ENCODE measurements at places on chromosomes 4 and X.

- no peak for DNase-seq
These were observed at the start of gene HMX1 for GRCh38 chr4:8871417-8872401. Gene HMX1 (minus strand): TSS chr4:8871839. CDS start chr4:8871614, 225 bp downstream.

DNA sequence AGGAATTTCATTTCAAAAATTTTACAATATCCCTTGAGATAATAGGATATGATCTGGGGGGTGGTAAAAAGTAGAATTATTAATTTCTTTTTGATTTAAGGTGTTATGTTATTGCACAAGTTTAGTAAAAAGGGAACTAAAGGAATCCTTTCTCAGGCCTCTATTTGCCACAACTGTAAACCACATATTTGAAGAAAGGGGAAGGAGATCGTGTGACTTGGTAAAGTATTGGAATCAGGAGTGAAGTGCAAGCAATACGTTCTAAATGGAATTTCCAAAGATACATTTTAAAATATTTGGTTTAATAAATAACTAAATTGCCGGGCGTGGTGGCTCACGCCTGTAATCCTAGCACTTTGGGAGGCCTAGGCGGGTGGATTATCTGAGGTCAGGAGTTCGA, 35.3 kb upstream of the SCRG1 start:
- no peak for DNase-seq

GRCh38 chr4:184196730-184197385, 20.8 kb downstream of the ENPP6 start:
- DNase-seq = no peak

DNA sequence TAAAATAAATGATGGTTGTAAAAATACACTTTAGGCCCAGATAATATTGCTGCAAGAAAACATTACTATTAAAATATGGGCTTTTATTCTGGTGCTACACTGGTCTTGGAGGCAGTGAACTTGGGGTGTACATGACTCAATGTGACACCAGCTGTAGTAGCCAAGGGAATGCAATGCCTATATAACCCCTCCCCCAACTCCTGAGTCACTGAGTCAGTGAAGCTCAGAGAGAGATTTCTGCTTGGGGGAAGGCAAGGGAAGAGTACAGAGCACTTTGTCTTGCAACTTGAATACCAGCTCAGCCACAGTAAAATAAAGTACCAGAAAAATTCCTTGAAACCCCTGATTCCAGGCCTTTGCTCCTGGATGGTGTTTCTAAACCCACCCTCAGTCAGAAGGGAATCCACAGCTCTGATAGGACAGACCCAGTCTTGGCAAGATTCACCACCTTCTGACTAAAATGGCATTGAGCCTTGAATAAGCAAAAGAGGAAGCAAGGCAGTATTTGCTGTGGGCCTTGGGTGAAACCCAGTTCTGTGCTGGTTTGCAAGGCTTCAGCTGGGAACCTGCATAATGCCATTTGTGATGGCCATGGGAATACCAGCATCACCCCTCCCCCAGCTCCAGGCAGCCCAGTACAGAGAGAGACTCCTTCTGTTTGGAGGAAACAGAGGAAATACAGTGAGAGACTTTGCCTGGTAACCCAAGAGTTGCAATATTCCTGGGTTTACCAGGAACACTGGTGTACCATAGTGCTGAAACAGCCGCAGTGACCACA, 209.9 kb downstream of the IQCM start:
- DNase-seq = no peak

DNA sequence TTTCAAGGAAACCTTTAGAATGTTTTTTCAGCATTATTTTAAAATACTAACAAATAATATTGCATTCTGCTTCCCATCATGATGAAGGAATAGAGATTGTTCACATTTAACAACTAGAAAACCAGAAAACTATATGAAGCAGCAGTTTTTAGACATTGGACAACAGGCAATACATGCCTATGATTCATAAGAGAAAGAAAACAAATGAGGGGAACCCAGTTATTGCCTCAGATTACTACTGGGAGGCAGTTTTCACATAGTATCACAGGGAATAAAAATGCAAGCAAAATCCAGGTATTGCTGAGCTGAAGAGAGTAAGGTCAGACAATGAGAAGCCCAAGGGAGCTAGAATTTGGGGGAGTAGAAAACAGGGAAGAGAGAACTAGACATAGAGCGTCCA, 373.6 kb downstream of the MAPK10 start:
- no peak for DNase-seq

- DNase-seq = no peak
These were observed 1079.9 kb upstream of the SLIT2 start for GRCh38 chr4:19171832-19172231.
